ENCODE measurements at places on chromosomes 4 and X.

DNA sequence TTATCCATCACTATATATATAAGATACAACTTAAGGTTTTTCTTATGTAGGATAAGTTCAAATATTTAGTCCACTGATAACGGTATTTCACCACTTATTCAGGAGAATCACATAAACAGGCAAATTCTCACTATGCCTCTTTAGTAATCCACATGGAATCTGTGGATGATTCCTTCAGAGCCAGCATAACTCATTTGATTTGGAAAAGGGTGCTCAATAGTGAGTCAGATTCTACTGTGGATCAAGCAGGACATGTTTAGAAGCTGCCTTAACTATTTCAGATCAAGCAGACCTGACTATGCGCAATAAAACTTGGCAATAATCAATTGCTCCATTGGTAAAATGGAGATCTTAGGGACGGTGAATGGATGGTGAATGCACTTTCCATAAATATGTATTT is 184.1 kb downstream of the CBR4 start:
- DNase-seq: no peak

GRCh38 chr4:109436504-109436903 is 2.9 kb downstream of the SEC24B start:
- DNase-seq: no peak

DNA sequence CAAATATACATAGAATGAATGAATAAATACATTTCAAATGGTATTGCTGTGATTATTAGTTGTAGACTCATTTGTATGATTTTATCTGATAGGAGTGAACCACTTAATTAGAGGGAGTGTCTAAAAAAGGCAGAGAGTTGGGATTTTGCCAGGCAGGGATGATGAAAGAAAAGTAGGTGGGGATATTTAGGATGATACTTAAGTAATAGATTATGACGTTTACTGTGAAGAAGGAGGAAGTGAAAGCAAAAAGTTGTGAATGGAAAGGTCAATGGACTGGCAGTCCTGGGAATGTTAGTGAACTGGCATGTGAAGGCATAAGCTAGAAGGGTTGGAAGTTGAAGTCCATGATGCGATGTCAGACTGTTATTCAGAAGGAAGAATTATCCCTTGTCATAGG is 917.1 kb downstream of the RAPGEF2 start:
- no peak for DNase-seq

DNA sequence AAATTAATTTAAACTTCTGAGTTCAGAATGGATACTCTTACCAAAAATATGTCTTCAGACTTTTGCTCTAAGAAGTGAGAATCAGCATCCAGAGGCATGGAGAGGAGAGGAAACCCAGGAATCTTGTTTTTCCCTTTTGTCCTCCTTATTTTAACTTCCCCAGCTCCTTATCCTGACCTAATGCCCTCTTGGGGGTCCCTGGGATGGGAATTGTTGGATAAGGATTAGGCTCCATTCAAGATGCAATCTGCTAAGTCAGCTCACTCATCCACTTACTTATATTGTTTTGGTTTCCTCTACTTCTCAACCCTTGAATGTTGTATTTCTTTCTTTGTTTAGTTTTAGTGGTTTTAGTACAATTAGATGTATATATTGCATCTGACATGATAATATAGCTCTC is 208.4 kb upstream of the PCDH7 start:
- DNase-seq: no peak

DNA sequence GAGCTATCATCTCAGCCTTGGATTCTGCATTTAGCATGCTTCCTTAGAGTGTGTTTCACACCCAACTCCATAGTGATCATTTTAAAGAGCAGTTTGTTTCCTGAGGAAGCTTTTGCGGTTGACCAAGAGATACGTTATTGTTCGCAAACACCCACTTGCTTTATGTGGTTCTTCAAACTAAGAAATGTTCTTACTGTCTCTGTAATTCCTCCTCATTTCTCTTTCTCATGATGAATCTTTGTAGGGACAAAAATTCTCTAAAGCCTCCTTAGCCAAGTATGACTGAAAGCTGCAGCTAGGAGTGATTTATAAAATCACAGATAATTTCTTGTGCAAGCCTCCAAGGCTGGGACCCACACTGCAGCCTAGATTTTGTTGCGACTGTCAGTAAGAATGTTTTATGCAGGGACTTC is 10.0 kb downstream of the TNIP3 start:
- no peak for DNase-seq

- no peak for DNase-seq
These were observed 91.2 kb downstream of the HUWE1 start for GRCh38 chrX:53595266-53595810.

DNA sequence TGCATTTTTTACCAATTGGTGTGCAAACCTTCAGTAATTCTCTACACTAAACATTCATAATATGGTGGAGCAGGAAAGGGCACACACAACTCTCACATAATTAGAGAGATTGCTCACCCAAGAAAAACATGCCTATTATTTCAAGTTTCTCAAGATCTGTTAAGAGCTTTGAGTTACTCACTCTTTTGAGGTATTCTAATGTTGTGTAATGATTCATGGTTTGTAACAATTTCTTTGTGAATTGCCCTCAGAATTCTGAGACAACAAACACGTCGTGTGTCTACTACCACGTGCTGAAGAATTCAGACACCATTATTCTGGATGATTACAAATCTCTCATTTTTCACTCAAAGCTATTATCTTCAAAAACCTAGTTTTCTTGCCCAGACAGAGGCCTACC is 82.8 kb downstream of the PDGFC start:
- DNase-seq: no peak

GRCh38 chr4:162523171-162523570 is 359.4 kb upstream of the FSTL5 start:
- DNase-seq: no peak

GRCh38 chrX:53882331-53882730 is 161.9 kb downstream of the PHF8 start:
- DNase-seq: no peak

- no peak for DNase-seq
These were observed 10.7 kb downstream of the KLHL8 start for GRCh38 chr4:87209696-87210095.

DNA sequence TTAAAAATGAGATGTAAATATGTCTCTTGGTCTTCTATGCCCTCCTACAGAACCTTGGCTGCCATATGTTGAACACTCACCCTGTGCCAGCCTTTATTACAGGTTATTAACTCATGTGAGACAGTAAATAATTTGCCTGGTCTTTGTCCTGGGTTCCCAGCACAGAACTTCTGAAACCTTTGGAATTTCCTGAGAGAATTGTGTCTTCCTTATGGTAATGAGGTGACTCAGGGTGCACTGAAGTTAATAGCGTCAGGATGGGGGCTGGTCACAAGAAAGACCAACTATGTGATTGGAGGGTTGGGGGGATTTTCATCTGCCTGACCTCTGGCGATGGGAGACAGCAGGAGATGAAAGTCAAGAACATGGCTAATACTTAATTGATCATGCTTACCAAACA is 289.8 kb upstream of the STS start:
- DNase-seq: no peak

DNA sequence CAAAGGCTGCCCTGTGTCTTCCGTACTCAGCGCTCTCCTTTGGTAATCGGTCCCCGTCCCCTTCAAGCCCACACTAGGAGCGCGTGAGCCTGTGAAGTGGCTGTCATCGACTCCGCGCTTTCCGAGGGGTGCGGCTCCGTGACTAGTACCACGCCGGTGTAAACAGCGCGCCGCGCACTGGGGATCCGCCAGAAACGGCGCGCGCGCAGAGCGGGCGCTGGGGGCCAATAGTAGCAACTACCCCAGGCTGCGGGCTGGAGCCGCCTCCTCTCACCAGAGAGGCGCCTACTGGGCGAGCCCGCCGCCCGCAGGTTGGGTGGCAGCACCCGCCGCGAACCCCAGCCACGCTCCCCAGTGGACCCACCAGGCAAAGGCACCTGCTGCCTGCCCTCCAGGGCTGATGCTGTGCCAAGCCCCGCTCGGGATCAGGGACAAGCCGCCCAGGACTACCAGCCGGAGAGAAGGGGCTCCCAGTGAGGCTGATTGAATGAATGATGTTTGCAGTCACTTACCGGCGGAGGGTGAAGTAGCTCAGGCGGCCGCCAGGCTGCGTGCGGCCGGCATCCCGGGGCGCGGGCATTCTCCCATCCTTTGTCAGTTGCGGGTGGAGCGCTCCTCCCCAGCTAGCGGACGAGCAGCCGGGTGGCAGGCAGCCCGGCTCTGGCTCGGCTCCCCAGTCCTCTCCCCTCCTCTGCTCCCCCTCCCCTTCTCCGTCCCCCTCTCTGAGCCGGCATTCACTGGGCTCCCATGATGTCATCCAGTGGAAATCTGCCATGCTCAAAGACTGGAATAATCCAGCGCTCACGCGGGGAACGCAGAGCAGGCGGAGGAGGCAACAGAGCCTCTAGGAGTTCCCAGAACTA is 370.3 kb upstream of the SMIM31 start:
- no peak for DNase-seq

GRCh38 chr4:129994715-129995114 is 898.8 kb downstream of the C4orf33 start:
- DNase-seq: no peak

GRCh38 chr4:115126491-115126890 is 13.1 kb upstream of the NDST4 start:
- DNase-seq: no peak

DNA sequence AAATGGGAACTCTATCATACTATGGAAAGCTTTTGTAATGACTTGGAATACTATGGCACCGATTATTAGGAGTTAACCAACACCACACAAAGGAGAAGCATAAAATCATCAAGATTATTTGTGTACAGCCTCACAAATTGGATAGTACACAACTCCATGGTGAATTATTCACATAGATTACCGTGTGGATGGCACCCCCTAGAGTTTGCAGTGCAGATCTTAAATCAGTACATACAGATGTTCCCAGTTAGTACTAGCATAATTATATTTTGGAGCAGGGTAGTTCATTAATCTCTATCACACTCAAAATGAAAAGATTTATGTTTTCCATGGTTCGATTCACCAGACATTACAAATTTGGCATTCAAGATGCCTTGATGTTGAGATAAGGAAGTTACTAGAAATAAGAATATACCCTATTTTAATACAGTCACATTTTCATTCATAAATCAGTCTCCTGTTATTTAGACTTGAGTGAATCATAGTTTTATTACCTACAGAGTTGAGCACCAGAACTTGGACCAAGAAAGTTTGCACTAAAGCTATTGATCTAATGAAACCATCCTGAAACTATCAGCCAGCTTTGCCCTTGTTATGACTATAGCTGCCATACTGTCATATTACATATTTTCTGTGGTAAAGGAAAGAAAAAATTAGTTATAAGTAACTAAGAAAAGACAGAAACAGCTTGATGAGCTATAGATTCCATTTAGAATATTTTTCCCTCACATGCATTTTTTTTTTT is 531.8 kb downstream of the GLUD2 start:
- DNase-seq: no peak

DNA sequence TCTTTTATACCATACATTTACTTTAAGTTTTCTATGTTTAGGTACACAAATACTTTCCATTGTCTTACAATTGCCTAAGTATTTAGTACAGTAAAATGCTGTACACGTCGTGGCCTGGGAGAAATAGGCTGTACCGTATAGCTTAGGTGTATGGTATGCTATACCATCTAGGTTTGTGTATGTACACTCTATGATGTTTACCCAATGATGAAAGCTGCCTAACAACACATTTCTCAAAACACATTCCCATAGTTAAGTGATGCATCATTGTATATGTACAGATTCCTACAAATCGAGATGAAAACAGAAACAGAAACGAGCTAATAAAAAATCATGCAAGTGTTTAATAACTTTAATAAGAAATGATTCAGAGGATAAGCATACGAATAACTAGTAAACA is 51.6 kb downstream of the SPANXA2 start:
- DNase-seq: no peak

GRCh38 chrX:101595739-101596419 is 21.9 kb downstream of the ARMCX6 start:
- DNase-seq: no peak

GRCh38 chrX:9577555-9577954 is 112.7 kb downstream of the TBL1X start:
- no peak for DNase-seq

DNA sequence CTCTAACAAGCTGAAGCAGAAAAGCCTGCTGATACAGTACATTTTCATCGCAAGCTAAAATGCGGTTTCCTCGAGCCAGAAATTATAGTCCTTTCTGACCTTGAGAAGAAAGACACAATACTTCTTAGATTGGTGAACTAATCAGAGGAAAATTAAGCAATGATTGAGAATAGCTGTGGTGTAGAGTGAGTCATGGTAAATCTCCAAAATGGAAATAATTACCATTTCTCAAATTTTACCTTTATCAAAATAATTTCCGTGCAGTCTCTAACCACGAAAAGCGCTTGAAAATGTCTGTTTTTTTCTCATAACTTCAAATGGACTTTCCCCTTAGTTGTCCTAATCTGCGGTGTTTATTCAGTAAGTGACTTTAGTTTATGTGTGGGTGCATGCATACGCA is 190.2 kb downstream of the CPE start:
- DNase-seq: no peak

- DNase-seq: no peak
These were observed 209.8 kb upstream of the NDST4 start for GRCh38 chr4:115323106-115323707.

DNA sequence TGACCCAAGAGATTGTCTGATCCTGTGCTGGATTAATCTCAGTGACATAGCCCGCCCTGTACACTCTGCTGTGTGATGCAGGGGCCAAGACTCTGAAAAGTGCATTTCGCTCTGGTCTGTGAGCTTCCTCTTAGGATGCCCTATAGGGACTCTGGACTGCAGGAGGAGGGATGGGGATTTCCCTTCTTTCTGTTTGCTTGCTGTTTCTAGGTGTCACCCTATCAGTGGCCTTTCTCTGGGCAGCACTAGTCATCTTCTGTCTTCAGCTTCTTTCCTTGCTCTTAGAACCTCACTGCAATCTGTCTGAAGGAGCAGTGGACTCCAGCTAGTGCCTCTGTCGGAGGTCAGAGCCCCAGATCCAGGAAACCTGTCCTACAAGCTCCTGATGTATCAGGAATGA is 34.5 kb upstream of the SCRG1 start:
- no peak for DNase-seq

DNA sequence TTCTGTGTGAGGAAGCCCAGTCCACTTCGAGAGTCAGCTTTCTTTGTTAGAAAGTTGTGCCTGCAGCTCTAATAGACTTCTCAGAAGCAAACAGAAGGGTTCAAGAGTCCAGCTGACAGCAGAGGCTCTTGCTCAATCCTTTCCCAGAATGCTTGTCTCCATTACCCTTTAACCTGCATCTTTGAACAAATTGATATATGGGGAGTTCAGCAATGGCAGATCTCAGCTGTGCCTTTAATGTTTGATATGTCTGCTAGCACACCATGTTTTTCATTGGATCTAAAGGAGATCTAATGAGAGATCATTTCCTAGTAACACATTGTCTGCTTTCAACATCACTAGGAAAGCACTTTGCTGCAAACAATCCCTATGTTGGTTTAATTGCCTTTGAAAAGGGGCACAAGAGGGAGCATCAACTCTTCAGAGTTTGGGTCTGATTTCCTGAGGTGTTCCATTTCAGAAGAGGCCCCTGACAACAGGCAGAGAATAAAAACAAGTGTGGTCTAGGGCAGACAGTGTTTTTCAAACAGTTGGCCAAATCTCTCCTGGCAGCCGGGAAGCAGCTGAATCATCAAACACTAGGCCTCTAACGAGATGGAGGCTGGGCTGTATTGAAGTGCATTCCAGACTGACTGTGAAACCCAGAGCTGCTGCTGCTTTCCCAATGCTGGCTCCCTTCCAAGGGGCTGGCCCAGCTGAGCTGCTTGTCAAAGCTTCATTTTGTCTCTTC is 55.5 kb downstream of the LUZP4 start:
- no peak for DNase-seq

GRCh38 chrX:79065696-79066095 is 78.8 kb upstream of the GPR174 start:
- DNase-seq: no peak
